Adipocyte (in vitro differentiated cells): ENCODE measurements at places on chromosomes 2 and 18.

- DNase-seq: no peak
Observed at GRCh38 chr2:65605743-65606058, 173.3 kb upstream of the SPRED2 start.

DNA sequence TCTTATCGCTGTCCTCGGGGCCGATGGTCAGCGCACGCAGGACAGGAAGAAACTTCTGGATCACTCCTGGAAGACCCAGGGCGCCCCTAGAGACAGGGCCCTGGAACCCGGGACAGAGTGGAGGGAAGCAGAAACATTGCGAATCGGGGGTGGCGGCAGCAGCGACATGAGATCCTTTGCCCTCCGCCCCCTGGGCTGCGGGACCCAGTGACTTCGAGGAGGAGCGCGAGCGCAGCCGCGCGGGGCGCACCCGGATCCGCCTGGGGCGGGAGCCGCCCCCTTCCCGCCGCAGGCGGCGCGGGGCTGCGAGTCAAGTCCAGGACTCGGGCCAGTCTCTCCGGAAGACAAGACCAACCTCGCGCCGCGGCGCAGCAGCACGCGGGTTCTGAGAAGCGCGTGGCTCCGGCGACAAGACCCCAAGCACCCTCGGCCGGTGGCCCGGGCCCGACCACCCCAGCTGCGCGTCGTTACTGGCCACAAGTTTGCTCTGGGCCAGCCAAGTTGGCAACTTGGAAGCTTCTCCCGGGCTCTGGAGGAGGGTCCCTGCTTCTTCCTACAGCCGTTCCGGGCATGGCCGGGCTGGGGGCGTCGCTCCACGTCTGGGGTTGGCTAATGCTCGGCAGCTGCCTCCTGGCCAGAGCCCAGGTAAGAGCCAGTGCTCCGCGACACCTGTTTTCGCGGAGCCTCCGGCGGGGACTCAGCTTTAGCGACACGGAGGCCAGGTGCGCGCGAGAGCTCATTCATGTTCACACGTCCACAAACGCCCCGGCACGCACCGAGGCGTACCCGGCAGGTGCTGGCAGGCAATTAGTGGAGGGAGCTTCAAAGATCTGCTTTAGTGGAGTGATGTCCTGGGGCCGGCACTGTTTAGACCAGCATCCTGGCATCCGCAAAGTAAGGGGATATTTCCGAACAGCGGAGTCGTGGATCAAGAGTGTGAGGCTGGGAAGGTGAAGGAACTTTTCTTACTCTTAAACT lies at the start of gene PTH2R:
Gene PTH2R (plus strand): TSS at position 319 of the 978 bp plus-strand sequence. CDS start 252 bp downstream, at position 571.
- no peak for DNase-seq

- no peak for DNase-seq
Observed at GRCh38 chr2:142987044-142987443, 109.6 kb downstream of the KYNU start.

- DNase-seq: no peak
Observed at GRCh38 chr2:44200759-44201158, 32.1 kb downstream of the PPM1B start.

- DNase-seq: peak; percentile 63
Observed at GRCh38 chr2:17719562-17720371, 33.8 kb downstream of the SMC6 start.

DNA sequence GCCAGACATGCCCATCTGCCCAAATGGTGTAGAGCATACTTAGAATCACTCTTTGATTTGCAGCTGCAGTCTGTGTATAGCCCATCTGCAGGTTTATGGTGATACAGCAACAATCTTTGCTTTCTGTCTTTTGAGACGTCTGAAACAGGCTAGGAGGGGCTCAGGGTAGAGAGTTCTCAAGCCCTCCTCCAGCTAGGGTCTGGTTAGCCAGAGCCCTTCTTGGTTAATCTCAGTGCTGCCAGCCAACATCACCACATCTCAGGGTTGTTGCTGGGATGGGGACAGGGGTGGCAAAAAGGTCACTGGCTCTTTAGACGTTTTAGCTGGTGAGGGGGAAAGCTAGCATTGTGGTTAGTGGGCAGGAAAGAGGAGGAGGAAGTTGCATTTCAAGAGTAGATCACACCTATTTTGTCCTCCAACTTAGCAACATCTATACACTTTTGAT lies 136.6 kb upstream of the ACAA2 start:
- DNase-seq: no peak

DNA sequence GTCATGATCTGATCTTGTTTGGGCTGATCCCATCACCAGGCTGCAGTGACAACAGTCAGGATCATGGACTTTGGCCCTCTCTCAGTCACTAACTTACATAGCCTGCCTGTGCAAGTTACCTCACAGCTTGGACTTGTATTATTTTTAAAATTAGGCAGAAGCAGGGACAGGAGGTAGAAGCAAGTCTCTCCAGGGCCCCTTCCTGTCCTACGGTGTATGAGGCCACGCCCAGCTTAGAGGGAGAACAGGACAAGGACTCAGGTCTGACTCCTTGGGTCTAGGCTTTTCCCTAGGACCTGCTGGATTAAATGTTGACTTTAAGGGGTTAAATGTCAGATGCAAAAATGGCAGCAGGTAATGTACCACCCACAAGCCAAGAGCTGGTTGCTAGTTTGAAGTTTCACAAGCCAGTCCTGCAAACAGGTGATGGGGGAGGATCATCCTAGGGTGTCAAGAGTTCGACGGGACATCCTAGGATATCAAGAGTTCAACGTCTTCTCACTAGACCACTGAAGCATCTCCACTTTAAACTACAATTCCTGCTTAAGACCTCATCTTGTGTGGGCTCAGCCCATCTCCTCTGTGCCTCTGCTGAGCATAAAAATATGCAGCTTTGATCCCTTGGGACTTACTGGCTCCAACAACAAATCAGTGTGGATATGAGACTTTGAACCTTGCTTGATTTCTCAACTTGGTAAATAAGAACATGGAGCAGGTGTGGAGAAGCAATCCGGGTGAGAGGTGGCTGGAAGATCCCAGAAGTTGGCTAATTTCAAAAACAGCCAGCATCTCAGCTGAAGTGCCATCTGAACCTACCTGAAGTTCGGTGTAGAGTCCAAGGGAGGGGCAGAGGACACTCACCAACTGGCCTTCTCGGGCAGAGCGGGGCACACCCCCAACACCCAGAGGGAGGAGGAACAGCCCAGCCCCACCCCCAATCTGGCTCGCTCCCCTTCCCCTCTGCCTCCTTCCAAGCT lies 39.5 kb downstream of the SFXN5 start:
- DNase-seq: no peak

- no peak for DNase-seq
Observed at GRCh38 chr2:196952936-196953335, 26.4 kb upstream of the PGAP1 start.

DNA sequence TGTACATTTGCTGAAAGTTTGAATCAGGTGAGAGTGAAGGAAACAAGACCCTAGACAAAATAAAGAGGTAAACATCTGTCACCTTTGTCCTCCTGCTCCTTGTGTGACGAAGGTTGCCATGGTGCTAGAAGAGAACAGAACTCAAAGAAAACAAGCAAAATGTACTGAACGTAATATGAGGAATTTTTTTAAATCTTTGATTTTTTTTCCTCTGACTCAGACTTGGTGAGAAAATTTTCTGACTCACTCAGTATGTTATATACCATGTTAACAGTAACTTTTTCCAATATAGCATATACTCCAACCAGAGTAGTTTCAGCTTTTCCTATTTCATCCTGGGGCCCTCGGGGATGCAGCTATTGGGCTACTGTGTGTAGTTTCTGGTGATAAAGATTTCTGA lies 2114.6 kb upstream of the PIK3C3 start:
- peak; percentile 14 for DNase-seq

DNA sequence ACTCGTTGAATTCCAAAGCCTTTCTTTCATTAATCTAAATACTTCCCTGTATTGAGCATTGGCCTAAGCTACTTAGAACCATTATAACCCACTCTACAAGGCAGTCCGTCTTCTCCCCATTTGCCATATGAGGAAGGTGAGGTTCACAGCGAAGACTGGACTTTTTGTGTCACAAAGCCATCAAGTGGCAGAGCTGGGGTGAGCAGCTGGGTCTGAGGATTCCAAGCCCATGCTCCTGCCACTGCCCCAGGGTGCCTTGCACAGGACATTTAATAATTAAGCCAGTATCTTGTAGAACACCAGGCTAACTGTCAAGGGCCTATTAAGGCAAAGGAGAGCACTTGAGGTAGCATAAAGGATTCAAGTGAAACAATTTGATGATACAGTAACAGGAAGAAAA lies 68.8 kb upstream of the ZNF397 start:
- no peak for DNase-seq

DNA sequence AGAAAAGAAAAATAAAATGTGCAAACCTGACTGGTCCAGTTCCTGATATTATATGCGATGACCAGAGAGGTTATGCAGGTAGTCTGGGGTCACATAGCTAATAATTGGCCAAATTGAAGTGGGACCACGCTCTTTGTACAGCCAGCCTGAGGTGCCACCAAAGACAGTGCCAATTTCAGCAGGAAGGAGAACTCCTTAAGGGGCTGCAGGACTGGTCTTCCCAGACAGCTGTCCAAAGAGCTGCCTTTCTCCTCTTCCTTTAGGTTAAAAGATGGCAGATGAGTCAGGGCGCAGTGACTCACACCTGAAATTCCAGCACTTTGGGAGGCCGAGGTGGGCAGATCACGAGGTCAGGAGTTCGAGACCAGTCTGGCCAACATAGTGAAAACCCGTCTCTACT lies 95.5 kb downstream of the ACKR3 start:
- no peak for DNase-seq

GRCh38 chr2:207935121-207935990 lies 90.0 kb downstream of the PLEKHM3 start:
- DNase-seq: peak; percentile 12

- DNase-seq: no peak
Observed at GRCh38 chr2:231930593-231931281, 4.5 kb upstream of the NPPC start.

GRCh38 chr2:110107092-110108079 lies 8.2 kb downstream of the MALL start:
- DNase-seq: no peak

DNA sequence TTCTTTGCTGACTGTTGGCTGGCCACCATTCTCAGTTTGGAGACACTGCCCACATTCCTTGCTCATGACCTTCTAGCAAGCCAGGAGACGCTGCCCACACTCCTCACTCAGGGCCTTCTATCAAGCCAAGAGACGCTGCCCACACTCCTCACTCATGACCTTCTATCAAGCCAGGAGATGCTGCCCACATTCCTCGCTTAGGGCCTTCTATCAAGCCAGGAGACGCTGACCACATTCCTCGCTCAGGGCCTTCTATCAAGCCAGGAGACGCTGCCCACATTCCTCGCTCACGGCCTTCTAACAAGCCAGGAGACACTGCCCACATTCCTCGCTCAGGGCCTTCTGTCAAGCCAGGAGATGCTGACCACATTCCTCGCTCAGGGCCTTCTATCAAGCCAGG lies 131.3 kb upstream of the CBLN2 start:
- no peak for DNase-seq

GRCh38 chr2:115694651-115695050 lies 1252.2 kb downstream of the DPP10 start:
- DNase-seq: no peak

DNA sequence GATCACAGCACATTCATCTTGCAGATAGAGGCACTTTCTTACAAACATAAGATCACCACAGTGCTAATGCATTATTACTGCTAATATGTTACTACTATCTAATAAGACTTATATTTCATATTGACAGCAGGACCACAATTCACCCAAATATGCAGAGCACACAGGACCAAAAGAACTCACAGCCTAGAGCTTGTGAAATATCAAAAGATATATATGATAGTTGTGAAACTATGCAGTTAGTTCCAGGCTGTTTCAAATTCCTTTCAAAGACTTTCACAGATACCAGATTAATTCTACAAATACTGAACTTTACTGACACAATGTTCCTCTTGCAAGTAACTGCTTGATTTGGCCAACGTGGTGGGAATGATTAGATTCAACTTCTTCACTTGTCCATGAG lies 23.0 kb downstream of the FBXO15 start:
- DNase-seq: peak; percentile 40

DNA sequence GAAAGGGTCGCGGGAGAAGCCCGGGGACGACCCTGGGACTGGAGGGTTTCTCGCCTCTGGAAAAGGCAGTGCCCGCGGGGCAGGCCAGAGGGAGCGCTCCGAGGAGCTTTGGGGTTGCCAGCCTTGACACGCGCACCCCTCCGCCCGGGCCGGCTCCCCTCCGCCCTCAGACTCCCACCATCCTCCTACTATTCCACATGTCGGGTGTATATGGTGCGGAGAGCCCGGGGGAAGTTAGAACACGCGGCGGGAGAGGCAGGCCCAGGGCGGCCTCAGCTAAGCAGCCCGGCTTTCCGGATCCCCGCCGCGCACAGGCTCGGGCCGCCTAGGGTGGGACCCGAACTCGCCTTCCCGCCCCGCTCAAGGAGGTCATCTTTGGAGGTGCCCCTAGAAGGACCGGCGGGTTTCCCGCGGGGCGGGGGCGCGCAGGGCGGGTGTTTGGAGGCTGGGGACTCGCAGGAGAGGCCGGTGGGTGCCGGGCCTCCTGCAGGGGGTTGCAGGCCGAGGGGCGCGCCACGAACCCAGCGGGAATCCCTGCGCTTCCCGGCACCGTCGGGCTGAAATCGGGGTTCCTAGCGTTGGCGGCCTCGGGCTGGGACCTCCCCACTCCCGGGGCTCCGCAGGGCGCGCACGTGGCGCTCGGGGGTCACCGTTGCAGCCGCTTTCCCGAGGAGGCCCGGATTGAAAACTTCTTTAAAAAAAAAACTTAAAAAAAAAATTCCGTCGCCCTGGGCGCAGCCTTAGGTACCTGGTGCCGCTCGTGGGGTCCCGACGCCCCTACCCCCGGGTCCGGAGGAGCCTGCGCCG lies 3.7 kb downstream of the NFATC1 start:
- no peak for DNase-seq

- DNase-seq: peak; percentile 19
Observed at GRCh38 chr2:162071001-162071400, 3.0 kb downstream of the DPP4 start.

- DNase-seq: peak; percentile 9
Observed at GRCh38 chr2:32291746-32292145, 14.0 kb downstream of the YIPF4 start.

- no peak for DNase-seq
Observed at GRCh38 chr2:240948905-240949790, 43.0 kb downstream of the CROCC2 start.

DNA sequence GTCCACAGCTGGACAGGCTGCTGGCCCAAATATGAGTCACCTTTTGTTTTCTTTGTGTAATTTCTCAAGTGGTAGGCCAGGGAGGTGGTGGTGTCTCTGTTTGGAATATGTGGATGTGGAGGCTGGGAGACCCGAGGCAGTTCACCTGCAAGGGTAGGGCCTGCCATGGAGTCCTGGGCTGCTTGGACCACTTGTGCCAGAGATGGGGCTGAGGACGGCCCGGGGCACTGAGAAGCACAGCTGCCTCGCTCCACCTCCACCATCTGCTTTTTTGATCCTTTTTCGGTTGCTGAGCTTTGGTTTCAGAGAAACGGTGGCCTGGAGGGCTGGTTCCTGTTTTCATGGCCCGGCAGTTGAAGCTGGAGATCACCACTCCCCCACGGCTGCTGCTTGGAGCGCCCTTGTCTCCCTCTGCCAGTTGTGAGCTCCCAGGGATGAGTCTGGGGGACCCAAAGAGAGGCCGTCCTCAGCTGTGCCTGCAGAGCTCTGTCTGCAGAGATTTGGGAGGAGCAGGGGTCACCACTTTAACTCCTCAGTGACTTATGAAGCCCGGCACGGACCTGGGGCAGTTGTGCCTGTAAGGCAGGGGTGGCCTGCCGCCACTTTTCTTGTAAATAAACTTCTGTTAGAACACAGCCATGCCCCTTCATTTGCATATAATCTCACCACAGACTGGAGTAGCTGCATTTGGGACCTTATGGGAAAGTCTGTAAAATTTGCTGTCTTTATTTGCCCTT lies 67.6 kb upstream of the MCFD2 start:
- DNase-seq: peak; percentile 68

GRCh38 chr2:126916744-126917143 lies 18.1 kb downstream of the TEX51 start:
- no peak for DNase-seq
